ENCODE measurements at places on chromosomes 1 and 21.

GRCh38 chr1:230069796-230070195 is 2.8 kb downstream of the GALNT2 start:
- no peak for DNase-seq

DNA sequence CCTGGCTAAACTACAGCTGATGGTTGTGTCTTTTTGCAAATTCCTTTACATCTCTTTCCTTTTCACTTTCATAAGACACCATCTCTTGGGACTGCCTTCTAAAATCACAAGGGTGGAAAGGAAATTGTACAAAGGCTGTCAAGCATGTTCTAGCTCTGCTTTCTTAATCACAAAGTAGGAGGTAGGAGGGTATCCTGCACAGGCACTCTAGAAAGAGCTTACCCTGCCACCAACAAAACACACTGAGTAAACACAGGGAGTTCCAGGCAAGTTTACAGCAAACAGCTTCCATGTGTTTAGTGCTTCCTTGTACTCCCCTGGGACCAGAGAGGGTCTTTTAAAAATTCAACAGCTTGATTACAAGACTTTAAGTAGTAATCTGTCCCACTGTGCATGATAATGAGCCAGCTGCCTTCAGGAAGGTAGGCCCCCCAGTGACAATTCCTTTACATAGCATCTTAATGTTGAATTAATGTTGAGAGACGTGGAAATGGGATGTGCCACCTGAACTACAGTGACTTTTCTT is 2.4 kb downstream of the PLPP3 start:
- no peak for DNase-seq

GRCh38 chr1:2973601-2974593 is 47.4 kb upstream of the ACTRT2 start:
- no peak for DNase-seq

DNA sequence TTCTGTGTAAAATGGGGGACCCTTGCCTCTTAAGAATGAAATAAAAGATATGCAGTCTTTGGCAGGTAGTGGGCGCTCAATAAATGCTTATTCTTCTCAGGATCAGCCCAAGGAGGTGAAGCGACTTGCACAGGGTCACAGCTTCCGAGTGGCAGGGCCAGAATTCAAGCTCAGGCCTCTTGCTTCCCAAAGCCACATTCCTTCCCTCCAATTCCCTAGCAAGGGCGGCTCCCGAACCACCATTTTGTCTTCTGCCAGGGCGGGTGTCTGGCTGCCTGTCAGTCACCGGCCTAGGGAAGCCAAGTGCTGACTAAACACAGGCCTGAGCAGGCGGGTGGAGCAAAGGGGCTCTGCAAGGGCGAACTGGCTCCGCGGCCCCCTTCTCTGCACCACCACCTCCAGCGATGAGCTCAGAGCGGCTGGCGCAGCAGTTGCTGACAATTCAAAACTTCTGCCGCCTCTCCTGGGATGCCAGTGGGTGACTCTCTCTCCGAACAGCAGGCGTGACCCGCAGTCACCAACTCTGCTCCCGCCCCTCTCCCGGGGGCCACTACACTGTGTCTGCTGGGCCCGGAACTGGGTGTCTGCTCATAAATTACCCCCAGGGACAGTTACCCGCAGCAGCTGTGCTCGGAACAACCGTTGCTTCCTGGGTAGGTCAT is 10.8 kb downstream of the GPR3 start:
- no peak for DNase-seq

DNA sequence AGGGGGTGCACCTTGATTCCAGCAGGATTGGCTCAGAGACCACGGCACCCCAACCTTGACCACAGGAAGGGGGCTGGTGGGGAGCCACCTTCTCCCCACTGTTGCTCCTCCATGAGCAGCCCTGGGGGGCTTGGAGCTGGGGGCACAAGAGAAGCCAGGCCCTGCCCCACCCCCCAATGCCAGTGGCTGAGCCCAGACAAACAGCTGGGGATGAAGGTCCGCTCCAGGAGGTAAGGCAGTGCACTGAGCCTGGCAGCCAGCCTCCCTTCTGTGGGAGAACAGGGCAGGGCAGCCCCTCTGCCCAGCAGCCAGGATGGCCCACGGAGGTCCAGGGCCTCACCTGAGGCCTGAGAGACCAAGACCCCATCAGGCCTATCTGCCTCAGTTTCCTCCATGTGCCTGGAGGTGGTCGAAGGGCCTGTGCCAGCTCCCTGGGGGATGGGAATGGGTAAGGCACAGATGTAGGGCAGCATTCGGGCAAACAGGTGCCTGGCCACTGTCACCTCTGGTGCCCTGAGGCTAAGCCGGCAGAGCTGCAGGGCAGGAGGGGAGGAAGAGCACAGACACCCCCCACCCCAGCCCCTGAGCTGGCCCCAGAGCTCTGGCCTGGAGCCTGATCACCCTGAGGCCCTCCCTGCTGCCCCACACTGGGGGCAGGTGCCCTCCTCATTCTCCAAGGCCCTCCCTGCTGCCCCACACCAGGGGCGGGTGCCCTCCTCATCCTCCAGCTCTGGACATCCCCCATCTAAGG is 7.1 kb downstream of the ITGB2 start:
- DNase-seq, result no peak

- no peak for DNase-seq
Observed at GRCh38 chr1:155794605-155795245, 62.3 kb downstream of the GON4L start.

DNA sequence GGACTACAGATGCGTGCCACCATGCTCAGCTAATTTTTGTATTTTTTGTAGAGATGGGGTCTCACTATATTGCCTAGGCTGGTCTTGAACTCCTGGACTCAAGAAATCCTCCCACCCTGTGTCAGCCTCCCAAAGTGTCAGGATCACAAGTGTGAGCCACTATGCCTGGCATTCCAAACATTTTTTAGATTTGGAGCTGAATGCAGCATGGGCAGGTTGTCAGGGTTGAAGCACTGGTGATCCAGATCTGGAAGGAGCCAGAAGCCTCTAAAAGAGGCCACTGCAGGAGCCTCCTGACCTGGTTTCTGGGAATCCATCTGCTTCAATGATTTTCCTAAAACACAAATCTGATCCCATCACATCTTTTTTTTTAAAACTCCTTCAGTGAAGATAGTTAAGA is 1.8 kb upstream of the CTPS1 start:
- DNase-seq, result no peak

Measured in activated T-helper 9 cell treated with anti-CD3 and anti-CD28 coated beads, Interleukin-2, amount 50 U/mL, for 16 hours (primary cell).